ENCODE measurements at places on chromosomes 1 and 21.

GRCh38 chr21:44547656-44548331 is 3.5 kb downstream of the KRTAP10-2 start:
- peak; percentile 24 for DNase-seq

DNA sequence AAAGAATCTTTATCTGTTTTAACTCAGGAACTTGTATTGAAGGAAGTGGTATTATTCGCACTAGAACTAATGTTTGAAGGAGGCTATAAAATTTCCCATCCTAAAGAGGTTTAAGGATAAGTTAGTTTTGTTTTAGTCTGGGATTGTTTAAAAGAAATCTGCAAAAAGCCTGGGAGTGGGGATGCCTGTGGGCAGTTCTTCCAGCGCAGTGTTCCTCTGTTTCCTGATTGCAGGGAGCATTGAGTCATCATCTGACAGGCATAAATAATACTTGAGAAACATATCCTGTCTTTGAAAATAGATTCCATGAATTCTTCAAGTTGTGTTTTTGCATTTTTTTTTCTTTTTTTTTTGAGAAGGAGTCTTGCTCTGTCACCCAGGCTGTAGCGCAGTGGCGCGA is 350.8 kb upstream of the PTBP2 start:
- DNase-seq: no peak

- DNase-seq: no peak
Observed at GRCh38 chr21:36722370-36723368, 23.8 kb downstream of the SIM2 start.

DNA sequence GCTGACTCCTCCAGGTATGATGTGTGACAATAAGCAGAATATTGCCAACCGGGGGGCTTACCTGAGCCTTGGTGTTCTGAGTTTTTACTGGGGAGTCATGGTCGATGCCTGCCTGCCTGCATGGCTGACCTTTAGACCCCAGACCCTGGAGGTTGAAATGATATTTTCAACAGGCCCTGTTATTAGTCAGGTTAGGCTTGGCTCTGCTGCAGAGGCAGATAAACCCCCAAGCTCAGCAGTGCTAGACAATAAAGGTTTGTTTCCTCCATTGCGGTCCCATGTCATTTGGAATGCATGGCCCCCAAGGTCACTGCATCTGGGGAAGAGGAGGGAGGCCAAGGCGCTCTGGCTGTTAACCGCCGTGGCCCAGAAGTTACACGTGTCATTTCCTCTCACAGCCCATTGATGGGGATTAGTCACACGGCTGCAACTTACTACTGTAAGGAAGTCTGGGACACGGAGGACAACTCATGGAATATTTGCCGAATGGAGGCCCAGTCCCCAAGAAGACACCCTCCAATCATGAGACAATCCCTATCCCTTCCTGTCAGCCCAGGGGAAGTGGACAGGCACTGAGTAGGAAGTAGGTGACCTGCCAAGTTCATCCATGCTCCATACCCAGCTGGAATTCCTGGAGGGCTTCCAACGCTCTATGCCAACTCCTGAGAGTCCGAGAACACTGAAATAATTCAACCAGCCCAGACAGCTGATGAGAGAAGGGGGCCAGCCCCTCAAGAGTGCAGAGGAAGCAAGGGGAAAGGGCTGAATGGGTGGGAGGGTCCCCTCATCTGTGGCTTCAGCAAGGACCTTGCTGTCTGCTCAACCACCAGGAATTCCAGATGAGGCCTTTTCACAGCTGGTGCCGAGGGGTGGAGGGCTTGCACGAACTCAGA is 97.3 kb downstream of the TAS1R2 start:
- DNase-seq: no peak

GRCh38 chr1:228833911-228834688 is 98.8 kb downstream of the RHOU start:
- no peak for DNase-seq

DNA sequence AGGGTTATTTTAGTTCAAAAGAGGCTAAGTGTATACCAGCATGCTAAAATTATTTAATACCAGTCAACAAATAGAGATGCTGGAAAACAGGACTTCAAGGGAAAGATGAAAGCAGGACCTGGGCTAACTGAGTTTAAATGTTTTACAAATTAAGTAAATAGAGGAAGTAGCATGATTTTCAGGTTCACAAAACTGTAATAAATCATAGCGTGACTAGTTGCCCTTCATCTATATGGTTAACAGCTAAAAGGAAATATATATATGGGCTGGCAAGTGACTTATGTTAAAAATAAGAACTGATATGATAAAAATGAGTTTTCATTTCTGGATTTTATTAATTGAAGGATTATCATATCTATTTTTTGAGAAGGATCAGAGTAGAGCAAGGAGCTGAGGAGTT is 25.6 kb downstream of the DPYD start:
- no peak for DNase-seq

- DNase-seq: no peak
Observed at GRCh38 chr1:189185097-189185496, 1292.6 kb downstream of the BRINP3 start.

DNA sequence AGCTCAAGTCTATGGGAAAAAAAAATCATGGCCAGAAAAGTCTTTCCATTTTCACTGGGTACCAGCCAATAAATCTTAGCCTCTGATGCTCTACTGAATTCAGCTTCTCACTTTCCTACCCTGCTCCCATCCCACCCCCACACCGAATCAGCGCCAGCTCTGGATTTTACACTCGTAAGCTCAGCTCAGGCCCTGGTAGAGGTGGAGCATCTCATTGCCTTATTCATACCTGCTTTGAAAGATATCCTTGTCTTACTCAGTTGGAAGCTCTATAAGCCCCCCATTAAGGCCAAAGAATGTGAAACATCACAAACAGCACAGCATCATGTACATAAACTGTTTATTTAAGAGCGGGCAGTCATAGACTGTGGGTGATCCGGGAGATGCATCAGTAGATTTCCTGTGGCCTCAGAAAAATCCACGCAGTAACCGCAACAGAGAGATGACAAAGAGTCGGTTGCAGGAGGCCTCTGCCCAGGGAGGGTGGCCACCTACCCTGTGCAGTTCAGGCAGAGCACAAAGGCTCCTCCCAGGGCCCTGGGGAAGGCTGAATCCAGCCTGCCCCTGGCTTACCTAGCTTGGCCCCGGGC is 36.4 kb upstream of the ETS2 start:
- no peak for DNase-seq

DNA sequence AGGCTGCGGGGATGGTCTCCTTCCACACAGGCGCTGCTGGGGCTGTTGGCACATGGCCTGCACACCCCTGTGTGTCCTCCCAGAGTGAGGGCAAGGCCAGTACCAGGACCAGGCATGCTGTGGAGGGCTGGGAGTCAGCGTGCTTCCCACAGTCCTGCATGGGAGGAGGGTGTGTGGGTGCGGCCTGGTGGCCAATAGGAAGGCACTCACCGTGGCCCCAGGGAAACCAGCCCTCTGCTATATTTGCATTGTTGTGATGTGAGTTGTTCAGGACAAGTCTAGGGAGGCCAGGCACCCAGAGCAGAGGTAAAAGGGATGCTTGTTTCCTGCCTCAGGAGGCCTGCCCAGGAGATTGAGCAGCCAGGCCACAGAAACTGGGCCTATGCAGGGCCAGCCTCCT is 59.5 kb downstream of the S100B start:
- DNase-seq: no peak

- DNase-seq: no peak
Observed at GRCh38 chr1:36778740-36779139, 255.6 kb downstream of the GRIK3 start.

- no peak for DNase-seq
Observed at GRCh38 chr1:38456531-38456876, 403.1 kb downstream of the RRAGC start.

GRCh38 chr1:162144853-162145252 is 75.4 kb downstream of the NOS1AP start:
- no peak for DNase-seq

- no peak for DNase-seq
Observed at GRCh38 chr1:182406012-182406411, 5.5 kb upstream of the TEDDM1 start.

DNA sequence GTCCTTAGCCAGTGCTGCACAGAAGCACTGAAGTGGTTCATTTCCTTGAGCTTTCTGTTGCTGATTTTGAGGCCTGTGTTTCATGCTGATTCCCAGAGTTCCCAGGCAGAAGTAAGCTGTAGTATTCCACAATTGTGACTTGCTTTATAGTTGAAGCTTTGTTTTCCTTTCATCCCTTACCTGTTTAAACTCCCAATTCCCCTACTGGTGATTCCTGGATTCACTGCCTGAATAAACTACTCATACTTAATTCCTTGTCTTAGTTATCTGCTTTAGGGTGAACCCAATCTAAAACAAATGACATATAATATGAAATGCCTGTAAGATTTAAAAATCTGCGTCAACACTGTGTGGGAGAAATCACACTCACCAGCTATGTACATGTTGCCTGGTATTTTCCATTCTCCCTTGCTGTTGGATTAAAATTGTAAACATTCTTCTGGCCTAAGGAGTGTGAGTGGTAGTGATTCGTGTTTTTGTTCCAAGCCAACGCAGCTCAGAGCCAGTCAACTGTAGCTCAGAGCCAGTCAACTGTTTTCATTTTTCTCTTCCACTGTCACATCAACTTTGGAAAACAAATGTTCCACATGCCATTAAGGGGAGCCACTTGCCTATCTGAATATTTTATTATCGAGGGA is 879.4 kb downstream of the MRPL39 start:
- DNase-seq: no peak

DNA sequence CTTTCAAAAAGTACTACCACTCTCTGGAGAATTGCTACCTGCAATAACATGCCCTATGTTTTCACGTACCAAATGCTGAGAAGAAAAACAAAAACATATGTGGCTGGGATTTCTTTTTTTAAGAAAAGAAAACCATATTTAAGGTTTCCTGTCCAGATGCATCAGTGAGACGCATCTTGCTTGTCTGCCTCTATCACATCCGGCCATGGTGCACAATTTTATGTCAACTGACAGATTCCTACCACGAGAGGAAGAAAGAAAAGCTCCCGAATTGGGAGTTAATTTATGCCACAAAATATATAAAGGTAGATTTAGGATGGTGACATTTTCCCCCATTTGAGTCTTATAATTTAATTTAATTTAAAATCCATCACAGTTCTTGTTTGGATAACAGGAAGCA is 62.3 kb upstream of the COL24A1 start:
- no peak for DNase-seq

DNA sequence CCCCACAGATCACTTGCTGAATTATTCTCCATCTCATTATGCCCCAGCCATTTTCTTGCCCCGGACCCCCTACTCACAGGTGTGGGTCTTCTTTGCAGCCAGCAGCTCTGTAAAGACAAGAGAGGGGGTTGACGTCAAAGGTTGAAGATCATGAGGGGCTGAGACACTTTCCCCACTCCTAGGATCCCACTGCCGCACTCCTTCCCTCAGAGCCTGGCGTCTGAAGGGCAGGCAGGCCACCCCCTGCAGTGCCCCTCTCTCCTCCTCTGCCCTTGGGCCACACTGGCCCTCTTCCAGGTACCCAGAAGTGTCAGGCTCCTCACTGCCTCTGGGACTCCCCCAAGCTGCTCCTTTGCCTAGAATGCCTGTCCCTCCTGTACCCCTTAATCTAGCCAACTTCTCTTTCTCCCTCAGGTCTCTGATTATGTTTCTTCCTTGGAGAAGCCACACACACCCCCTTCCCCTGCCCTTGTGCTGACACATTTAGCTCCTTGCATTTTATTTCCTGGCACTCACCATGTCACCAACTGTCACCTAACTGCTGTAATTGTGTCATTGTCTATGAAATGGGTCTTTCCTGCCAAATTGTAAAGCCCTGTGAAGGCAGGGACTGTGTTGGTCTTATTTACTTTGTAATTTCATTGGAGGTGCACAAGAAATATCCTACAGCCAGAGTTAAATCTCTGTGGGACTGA is 2.1 kb downstream of the RORC start:
- no peak for DNase-seq

DNA sequence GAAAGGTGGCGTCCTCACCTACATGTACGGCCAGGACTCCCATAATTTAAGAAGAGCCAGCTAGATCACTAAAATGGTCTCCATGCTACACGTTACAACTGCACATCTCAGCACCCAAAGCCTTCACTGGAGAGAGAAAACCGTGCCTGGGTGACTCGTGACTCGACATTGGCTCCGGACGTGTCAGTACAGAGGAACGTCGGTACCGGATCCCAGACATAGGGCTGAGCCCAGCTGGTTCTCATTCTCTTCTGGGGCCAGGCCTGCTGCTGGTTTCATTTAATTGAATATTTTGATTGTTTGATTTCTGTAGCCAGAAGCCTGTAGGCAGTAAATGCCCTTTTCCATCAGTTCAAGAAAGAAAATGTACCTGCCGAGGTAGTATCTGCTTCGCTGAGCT is 93.1 kb downstream of the HHIPL2 start:
- DNase-seq: no peak

DNA sequence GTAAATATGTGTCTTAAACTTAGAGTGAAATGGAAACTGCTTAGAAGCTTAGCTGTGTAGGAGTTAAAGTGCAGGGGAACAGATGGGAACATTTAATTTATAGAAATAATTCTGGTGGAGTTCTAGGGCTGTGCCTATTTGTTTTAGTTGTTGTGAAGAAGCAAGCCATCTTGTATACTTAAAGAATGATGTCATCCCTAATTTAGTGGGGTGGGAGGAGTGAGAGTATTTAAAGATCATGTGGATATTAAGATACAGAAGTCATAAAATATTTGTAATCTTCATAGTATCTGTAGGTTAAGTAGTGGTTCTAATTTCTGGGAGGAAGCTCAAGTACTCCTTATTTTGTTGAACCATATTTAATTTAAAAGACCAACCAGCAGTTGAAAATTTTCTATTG is 41.5 kb downstream of the BACH1 start:
- no peak for DNase-seq

Measured in liver (tissue), 10 donors.